ENCODE measurements at places on chromosomes 6 and 20.

DNA sequence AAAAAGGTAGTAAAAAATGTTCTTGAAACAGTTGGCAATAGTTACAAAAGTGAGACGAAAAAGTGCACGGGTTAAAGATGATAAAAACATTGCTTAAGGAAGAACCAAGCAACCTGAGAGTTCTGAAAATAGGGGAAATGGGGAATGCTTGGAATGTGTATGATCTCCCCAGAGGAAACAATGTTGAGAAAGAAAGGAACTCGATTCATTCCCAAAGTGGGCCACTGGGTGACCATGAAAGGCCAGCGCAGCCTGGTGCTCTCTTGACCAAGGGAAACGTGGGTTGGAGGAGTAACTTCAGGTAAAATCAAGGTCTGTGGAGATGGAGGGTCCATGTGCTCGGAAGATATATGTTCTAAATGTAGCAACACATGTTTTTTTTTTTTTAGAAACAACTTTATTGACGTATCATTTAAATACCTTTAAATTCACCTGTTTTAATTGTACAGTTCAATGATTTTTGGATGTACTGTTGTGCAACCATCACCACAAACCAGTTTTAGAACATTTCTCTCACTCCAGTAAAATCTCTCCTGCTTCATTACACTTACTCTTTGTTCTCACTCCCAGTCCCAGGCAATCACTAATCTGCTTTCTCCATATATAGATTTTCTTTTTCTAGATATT, 34.5 kb upstream of the CEP85L start:
- DNase-seq, result no peak

DNA sequence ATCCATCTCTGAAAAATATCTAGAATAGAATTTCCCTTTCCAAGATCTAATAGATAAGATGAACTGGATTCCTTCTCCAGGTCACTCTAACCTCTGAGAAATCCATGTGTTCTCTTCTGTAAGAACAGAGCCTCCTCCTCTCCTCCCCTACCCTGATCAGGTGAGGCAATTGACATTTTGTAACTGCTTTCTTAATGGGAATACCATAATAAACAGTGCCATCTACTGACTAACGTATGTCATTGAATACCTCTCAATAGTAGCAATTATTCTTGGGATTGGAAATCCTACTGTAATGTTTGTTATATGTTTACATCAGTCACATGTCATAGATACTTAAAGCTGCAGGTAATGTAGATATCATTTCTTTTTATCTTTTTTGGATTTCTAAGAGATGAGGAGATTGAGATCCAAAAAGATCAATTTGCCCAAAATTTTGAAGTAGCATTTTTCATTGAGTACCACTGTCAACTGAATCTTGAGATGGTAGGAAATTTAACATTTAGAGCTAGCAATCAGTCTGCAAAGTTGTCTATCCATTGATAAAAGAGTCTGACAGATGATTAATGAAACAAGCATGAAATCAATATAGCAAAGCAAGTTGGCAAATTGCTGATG, 365.8 kb upstream of the HSF2 start:
- DNase-seq, result no peak

DNA sequence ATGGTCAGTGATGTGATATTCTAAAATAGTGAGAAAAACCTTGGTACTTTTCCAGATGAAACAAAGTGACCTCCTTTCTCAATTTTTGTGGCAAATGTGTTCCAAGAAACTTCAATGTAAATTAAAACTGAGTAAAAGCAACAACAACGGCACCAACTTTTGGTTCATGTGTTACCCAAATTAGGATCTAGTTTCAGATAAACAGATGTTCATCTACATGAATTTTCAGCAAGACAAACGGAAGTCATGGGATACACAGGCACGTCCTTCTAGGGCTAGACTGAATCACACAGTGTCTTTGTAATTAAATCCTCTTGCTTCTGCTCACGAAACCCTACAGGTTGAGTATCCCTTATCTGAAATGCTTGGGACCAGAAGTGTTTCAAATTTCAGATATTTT, 915.2 kb downstream of the TFAP2A start:
- no peak for DNase-seq

DNA sequence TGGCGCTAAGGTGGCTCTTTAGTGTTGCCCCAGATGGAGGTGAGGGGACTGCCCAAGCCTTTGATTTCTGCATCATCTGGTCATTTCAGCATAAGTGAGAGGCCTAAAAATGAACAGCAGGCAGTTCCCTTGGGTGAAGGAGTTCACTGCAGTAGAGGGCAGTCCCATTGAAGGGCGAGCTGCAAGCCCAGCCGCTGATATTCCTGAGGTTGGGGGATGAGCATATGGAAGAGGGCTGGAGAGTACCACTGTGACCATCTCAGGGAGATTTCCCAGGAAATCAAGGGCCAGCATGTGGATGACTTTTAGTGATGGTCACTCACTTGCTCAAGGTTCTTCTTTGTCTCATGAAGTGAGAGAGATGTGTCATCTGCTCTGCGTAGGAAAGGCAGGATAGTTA, 9.3 kb downstream of the TOX2 start:
- DNase-seq, result no peak

GRCh38 chr20:40575851-40576250, 113.2 kb downstream of the MAFB start:
- no peak for DNase-seq

- no peak for DNase-seq
Measured at GRCh38 chr20:16526433-16527380, 46.5 kb downstream of the KIF16B start.

- no peak for DNase-seq
Measured at GRCh38 chr20:38672504-38672903, 51.8 kb upstream of the SLC32A1 start.

DNA sequence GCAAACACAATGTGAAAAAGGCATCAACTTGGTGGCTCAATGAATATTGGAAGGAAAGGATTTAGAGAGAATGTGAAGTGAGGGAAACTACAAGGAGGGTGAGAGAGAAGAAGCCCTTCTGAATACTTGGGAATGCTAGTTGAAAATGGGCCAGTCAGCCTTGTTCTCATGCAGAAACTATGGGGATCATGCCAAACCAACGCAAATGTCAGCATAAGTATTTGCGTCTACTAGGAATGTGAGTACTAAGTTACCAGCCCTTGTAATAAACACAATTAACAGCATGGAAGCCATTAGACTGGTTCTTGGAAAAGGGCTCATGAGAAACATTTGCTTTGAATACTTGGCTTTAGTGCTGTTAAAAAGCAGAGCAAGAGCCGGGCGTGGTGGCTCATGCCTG, 54.9 kb upstream of the AIG1 start:
- DNase-seq, result no peak

- DNase-seq, result peak; percentile 46
Measured at GRCh38 chr6:157184202-157185015, 138.9 kb downstream of the TMEM242 start.

- DNase-seq, result no peak
Measured at GRCh38 chr20:568097-568652, 24.6 kb upstream of the CSNK2A1 start.

GRCh38 chr6:40295251-40295950, 291.8 kb downstream of the LRFN2 start:
- no peak for DNase-seq

GRCh38 chr20:10644458-10645204, 29.2 kb downstream of the JAG1 start:
- DNase-seq, result no peak

DNA sequence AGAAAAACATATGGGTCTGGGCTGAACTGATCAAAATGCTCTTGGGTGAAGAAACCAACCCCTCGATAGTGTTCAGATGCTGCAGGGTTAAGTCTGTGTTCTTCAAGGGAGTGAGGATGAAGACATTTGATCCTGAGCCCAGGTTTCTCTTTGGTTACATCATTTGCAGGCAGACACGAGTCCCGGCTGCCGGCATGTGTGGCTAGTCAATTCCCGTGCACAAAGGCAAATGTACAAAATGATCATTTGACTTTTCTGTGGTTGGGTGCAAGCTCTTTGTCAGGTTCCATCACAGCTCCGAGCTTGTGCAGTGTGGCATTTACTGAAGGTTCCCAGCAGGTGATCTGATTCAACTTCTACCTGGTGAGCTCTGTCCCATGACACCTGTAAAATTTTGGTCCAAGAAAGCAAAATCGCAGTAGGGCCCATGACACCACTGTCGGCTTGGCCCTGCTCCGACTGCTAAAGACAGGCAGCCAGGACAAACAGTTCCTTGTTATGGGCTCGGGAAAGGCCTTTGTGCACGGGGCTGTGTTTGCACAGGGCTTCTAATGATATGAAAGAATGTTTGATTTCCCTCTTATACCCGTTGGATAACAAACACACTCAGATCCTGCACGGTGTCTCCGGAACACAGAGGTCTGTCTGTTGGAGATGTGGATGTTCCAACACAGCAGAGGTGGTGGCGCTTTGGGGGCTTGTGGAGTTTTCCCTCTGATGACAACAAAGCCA, 46.9 kb downstream of the GJA10 start:
- DNase-seq, result no peak

DNA sequence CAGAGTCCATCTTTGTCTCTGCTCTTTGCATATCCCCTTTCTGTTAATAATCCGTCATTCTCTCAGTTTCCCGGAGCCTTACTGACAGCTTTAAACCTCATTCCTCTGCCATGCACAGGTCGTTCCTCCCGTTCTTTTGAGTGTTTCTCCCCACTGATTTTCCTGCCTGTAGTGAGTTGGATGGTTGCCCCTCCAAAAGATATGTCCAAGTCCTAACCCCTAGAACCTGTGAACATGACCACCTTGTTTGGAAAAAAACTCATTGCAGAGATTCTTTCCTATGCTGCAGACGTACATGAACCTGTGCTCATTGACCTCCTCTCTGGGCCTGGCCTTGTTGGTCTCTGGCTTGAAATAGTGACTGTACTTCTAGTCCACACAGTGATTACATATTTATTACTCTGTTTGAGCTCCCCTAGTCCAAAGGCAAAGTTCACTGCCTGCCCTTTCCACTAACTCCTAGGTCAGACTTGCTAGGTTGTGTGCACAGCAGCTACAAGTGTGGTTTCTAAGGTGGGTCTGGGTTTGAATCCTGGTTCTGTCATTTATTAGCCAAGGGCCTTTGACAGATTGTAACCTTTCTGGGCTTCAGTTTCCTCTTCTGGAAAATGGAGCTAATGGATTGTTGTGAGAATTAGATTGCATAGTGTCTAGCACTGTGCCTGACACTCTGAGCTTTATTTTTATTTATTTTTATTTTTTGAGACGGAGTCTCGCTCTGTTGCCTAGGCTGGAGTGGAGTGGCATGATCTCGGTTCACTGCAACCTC, 29.3 kb downstream of the PPARD start:
- no peak for DNase-seq

GRCh38 chr6:105593056-105593690, 190.3 kb upstream of the PREP start:
- no peak for DNase-seq

GRCh38 chr20:19009081-19009688, 195.6 kb downstream of the SCP2D1 start:
- DNase-seq, result no peak

DNA sequence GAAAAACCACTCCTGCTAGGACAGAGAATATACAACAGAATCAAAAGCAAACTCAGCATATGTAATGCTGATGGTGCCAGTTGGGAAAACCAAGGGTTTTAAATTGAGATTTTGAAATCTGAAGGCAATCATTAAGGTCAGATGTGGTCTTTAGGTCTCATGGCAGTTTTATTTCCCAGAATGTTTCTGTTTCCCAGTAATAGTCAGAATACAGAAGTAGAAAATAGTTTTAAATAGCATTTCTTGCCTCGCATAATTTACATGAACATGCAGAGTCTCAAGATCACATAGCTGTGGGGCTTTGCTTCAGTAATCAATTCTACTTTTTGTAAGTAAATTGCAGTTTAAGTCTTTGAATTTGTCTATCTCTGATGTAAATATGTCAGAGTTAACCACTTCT, 58.1 kb downstream of the RNF144B start:
- DNase-seq, result no peak

DNA sequence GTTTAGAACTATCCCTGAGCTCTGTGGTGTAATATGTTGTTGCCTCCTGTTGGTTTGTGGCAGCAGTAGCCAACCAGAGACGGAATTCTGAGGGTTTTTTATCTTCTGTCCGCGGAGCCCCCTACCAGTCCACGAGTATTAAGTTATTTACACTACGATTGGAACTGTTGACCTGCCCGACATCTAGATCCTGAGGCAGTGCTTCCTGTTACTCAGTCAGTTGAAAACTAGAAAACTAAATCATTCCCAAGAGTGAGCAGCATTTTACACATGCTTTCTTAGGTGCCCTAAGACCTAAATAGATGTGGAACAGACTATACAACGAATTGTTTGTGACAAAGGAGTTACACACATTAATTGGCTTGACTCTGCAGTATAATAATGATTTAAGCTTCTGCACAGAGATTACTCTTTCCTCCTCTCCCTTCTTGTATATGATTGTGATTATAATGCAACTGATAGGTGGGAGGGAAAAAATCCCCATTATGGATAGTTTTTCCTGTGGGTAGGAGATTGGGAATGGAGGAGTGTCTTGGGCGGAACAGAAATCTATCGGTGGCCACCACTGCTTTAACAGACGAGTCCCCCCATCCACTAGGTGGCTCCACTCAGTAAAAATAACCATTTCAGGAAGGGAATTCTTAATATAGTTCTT, 1.7 kb downstream of the LOC128125822 start:
- no peak for DNase-seq

DNA sequence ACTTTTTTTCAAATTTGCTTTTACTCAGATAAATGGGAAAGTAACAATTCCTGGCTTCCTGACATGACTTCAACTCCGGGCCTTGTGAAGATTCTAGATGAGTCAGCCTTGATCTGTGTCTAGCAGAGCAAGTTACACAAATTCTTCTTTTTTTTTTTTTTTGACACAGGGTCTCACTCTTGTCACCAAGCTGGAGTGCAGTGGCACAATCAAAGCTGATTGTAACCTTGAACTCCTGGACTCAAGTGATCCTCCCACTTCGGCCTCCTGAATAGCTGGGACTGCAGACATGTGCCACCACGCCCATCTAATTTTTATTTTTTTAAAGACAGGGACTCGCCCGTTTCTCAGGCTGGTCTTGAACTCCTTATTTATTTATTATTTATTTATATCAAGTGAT, 7.3 kb upstream of the ARHGAP18 start:
- no peak for DNase-seq

DNA sequence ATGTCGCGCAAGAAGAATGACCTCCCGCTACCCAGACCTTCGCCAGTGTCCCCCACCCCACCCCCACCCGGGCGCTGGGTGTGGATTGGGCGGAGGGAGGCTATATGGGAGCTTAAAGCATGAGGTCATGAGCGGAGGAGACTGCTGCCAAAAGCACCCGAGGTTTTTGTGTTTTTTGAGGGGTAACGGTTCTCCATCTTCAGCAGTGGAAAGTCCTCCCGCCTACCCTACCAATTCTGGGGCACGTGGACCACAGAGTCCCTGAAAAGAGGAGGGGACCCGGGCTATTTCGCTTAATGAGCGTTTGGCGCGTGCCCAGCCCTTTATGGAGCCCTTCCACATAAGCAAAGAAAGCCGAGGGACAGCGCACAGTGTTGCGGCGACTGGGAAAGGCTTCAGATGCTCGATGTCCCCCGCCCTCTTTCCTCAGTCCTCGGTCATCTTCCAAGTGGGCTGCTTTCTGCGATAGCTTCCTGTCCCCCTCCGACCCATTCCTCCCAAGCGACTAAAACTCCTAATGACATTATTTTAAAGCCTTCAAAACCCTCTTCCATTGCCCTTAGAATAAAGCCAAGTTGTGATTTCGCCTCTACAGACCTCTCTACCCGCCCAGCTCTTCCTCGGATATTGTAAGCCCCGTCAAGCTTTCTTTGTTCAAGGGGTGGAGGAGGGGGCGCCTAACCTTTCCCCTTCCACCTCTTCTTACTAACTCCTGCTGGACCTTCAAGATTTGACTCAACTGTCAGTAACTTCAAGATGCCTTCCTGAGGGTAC, 2.1 kb upstream of the TRERF1 start:
- no peak for DNase-seq

GRCh38 chr6:148429423-148429822, 86.8 kb downstream of the SASH1 start:
- DNase-seq, result no peak

GRCh38 chr6:35463292-35463691, 4.9 kb upstream of the RPL10A start:
- DNase-seq, result no peak

Data from stimulated activated CD4-positive, alpha-beta T cell treated with anti-CD3 and anti-CD28 coated beads, Interleukin-15, amount 100 ng/mL, for 1 hour (primary cell).